ENCODE measurements at places on chromosomes 13 and 19.

GRCh38 chr19:11963566-11964355, 1.1 kb upstream of the ZNF763 start:
- DNase-seq: peak; percentile 95

GRCh38 chr19:16143399-16144215, at the start of gene HSH2D:
TSS of gene HSH2D (plus strand) at chr19:16143685. CDS start at chr19:16148751, 5,066 bp downstream.
- DNase-seq: peak; percentile 86

DNA sequence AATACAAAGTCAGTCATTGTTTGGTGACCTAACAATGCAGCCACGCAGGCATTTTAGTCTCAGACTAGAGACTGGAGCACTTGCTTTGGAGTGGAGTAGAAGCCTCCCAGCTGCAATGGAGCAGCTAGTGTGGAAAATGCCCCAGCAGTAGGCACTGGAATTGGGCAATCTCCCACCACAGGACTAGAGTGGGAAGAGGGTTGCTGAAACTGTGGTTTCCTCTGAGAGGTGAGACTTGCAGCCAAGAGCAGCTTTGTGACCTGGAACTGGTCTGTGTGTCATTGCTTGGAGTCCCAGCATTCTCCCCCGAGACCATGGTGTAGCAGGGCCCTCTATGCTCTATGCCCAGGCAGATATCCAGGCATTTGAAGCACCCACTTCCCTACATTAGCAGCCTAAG, 556.3 kb downstream of the UQCRFS1 start:
- no peak for DNase-seq

DNA sequence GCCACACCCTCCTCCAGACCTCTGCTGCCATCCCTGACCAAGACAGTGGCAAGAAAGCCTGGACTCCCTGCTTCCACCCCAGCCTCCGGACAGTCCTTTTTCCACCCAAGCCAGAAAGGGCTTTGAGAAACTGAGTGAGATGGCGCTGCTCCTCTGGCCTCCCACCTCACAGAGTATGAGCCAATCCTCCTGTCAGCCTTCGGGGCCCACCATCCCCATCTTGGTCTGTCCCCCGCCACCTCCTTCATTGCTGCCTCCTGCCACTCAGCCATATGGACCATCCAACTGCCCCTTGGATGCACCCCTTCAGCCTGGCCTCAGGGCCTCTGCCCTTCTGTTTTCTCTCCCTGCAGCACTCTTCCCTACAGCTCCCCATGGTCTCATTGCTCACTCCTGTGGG, 125.7 kb downstream of the CRYL1 start:
- no peak for DNase-seq

GRCh38 chr13:75352641-75353327, 129.2 kb downstream of the TBC1D4 start:
- DNase-seq: no peak

DNA sequence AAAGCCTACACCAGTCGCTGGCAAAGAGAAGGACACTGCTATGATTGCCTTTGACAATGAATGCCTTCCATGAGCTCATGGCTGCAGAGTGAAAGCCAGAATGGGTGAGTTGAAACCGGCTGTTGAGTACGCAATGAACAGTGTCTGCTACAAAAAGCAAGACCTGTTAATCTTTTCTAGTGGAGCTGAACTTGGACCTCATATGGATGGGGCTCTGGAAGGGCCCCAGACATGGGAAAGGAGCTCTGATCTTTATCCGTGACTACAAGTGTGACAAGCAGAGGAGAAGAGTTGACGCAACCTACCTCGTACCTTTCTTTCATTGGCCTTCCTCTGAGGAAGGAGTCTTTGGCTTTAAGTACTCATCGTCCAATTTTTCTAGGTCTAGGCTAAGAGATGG, 67.1 kb upstream of the TSC22D1 start:
- DNase-seq: no peak

GRCh38 chr13:62387647-62388046, 972.0 kb upstream of the PCDH20 start:
- no peak for DNase-seq

DNA sequence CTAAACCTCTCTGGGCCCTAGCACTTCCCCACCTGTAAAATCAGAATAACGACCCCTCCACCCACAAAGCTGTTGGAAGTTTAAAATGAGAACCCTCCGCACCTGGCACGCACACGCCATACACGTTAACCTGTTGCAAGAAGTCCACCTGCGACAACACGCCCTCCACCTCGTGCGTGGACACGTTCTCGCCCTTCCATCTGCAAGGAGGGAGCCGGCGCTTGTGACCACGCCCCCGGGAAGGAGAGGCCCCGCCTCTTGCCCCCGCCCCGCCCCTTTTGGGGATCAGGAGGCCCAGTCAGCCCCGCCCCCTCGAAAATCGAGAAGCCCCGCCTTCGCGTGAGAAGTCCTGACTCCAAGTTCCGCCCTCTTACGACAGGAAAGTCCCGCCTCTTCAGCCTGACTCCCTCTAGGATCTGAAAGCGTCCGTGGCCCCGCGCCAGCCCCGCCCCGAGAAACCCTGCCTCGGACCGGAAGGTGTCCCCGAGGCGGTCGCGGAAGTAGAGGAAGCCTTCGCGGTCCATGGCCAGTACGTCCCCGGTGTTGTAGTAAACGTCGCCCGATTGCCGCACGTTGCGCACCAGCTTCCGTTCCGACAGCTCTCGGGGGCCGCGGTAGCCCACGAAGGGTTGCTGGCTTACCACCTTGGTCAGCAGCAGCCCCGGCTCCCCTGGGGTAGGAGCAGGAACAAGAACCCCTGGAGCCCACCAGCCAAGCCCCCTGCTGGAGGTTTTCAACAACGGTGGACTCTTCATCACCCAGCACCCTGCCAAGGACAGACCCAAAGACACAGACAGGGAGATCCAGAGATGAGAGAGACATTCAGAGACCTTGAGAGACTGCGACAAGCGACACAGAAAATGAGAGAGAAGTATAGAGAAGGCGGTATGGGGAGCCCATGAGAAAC, 12.5 kb downstream of the SLC27A5 start:
- peak; percentile 100 for DNase-seq
